ENCODE measurements at places on chromosomes 12 and 14.

DNA sequence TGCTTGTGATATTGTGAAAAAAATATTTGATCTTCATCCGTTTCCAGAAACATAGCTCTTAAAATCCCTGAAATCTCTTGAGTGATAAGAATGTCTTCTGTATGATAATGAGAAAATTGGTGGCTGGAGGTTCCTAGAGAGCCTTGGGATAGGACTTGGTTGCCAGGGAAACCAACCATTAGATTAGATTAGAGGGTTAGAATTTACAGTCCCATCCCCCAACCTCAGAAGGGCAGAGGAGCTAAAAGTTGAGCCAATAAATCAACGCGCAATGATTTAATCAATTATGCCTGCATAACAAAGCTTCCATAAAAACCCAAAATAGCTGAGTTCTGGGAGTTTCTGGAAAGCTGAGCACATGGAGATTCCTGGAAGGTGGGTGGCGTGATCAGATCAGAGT, 10.6 kb downstream of the SEL1L start:
- DNase-seq = no peak

- no peak for DNase-seq
Observed at GRCh38 chr12:9799961-9800360, 27.3 kb upstream of the KLRF1 start.

DNA sequence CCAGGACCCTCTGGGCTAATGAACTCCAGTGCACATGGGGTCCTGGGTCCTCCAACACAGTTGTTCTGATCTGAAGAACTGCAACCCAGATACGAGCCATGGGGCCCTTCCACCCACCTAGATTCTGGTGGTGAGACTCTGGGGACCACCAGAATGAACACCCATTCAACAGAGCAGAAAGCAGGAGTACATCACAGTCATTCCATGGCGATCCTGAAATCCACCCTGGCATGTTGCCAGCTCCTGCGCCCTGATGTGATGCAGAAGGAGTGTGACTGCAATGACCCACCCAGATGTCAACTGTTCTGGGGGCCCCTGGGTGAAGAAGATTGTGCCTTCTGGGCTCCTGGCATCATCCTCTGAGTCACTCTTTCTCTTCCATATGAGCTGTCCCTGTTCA, 211.6 kb downstream of the KIF26A start:
- no peak for DNase-seq

DNA sequence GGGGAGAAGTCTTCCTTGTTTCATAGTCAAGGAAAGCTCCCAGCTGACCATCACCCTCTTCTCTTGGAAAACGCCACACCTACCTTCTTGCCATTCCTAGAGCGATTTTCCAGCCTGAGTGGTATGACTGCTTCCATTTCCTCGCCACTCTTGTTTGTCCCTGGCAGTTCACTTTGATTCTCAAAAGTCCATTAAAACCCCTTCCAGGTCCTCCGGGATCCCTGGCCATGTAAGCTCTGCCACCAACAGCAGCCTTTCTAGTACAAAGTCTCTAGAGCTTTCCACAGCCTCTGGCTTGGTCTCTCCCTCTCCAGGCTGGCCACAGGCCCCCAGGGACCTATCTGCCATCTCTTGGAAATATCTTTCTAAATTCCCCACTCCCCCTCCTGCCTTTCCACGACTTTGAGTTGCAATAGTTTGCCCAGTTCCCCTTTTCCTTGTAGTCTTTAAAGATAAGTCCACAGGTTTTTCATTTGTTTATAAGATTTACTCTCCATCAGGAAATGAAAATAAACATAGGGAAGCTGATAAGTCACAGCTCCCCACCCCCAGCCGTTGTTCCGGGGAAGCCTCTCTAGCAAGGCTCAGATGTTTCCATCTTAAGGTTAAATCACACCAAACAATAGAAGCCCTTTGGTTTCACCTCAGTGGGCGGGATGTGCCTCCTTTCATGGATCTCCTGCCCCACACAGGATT, 42.9 kb upstream of the SINHCAF start:
- no peak for DNase-seq

DNA sequence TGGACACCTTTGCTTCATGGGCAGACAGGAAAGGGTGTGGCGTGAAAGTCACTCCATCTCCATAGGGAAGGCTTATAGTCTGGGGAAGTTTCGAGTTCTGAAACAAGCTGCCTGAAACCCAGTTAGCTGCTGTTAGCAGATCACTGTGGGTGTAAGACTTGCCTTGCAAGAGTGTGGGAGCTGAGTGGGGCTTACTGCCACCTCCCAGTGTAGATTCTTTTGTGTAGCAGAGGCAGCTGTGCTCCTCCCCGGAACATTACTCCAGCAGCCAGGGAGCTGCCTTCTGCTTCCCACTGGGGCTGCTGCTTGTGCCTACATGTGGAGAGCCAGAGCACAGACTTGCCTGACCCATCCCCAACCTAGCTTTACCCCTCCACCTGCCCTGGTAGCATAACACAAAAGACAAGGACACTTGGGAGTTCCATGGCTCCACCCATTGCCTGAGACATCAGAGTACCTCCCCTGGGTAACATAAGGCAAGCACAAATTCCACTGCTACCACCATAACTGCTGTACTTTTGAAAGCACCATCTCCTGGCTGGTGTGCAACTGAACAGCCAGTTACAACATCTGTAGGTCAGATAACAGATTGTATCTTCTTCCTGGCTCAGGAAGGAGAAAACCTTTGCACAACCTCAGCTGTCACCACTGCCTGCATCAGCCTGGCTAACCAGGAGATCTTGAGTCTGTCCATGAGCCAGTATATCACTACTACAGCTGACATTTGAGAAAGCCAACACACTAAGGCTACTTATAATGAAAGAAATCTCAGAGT, 69.5 kb downstream of the ADAMTS20 start:
- no peak for DNase-seq

DNA sequence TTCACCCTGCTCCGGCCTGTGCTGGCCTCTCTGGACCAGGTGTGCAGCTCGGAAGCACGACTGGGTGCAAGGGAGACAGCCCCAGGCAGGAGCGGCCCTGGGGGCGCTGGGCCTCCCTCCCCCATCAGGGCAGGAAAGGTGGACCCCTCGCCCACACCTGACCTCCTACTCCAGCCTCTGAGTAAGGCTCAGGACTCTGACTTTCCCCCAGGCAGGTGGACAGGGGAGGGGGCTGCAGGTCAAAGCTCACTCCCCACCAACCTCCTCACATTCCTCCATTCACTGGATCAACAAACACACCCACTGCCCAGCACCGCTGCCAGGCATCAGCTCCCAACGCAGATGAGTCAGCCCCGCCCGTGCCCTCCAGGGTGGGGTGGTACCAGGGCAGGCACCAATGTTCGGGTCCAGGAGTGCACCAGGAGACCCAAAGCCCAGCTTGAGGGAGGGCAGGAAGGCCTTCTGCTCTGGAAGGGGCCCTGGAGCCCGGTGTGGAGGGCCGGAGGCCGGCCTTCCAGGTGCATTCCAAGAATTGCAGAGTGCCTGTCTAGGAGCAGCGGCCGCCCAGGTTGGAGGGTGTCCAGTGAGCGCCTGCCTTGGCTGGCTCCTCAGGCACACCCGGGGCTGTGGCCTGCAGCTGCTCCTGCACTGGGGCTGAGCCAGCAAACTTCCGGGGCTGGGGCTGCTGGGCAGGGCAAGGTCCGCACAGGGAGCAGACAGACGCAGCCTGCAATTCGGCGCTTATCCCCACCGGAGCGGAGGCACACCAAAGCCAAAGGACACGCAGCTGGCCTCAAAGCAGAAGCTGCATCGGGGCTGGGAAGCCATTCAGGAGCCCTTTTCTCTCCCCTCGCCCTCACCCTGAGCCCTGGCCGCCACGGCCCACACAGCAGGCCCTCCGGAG, 1.6 kb upstream of the INF2 start:
- peak; percentile 44 for DNase-seq

Data from NCI-H524 (cell line).